ENCODE measurements at places on chromosomes 5 and 9.
A peak's percentile ranks its signal among the peaks of the same experiment; 100 is the strongest.

- no peak for DNase-seq
Measured at GRCh38 chr5:127019928-127020327, 10.4 kb downstream of the MARCHF3 start.

DNA sequence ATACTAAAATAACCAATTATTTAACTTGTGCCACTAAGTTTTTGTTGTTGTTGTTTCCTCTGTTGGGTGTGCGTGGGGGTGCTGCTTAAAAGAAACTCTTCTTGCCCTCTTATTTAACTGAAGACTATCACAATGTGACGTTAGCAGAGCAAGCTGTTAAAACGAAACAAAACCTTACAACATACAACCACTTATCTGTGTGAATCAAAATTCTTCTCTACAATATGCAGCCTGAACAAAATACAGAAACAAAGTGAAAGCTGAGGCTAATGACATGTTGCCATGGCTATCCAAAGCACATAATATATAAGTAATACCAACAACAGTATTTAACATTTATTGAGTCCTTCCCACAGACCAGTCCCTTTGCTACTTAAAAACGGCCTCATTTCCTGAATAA lies 291.0 kb downstream of the FBXL17 start:
- DNase-seq, result no peak

DNA sequence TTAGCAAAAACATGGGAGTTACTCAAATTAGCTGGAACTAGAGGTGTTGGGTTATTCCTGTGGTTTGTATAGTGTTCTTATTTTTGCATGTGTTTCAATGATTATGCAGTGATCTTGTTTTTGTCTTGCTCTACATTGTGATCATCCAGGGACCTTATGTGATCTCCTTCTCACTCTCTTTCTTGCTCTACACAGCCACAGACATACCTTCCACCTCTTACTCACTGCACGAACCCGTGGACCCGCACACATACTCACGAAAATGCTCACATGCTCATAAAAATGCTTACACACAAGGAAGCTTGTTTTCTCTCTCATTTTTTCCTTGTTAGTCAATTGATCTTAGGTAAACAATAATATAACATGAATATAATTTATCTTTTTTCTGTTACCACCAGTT lies 187.1 kb downstream of the KDM4C start:
- DNase-seq, result no peak

DNA sequence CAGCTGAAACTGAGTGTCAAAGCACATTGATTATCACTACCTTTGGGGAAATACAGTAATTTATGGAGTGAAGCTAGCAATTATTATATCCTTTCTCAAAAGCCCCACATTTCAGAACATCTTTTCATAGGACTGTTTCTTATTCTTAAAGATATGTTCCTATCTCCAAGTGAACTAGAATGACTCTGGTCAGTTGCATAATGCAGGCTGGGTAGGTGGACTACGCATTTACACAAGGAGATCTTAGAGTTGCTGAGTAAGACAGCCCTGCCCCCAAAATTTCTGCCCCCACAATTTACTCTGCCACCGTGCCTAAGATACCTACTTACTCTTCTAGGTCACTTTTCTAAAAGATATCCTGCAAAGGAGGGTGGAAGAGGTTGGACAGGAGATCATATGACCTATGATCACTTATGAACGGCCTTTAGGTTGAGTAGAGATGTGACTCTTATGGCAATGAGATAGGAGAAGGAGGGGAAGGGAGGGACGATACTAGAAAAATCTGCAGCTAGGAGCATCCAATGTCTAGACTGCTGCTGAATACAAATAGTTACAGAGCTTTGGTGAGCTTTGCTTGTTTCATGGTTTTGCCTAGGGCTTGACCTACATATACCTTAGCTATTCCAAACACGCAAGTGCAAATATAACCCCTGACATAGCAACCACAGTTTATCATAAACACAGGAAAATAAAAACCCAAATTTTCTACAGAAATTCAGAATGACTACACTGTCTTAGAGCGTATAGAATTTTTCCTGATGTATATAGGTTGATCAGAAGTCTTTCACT lies 121.7 kb downstream of the GLIS3 start:
- no peak for DNase-seq

DNA sequence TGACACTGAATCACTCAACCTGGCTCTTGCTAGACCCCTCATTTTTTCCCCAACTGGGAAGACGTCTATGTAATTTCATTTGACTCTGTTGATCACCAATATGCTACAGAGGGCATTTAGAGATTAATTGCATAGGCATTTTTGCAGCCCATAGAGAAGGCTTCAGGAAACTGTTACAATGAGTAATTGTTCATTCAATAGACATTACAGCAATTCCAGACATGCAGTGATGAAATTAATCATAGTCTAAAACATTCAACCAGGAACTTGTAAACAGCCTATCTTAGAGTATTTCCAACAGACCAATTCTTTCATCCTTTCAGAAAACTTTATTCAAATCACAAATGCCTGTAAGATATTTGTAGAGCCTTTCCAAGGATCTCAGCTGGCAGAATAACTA lies 122.3 kb downstream of the MARCHF11 start:
- no peak for DNase-seq

DNA sequence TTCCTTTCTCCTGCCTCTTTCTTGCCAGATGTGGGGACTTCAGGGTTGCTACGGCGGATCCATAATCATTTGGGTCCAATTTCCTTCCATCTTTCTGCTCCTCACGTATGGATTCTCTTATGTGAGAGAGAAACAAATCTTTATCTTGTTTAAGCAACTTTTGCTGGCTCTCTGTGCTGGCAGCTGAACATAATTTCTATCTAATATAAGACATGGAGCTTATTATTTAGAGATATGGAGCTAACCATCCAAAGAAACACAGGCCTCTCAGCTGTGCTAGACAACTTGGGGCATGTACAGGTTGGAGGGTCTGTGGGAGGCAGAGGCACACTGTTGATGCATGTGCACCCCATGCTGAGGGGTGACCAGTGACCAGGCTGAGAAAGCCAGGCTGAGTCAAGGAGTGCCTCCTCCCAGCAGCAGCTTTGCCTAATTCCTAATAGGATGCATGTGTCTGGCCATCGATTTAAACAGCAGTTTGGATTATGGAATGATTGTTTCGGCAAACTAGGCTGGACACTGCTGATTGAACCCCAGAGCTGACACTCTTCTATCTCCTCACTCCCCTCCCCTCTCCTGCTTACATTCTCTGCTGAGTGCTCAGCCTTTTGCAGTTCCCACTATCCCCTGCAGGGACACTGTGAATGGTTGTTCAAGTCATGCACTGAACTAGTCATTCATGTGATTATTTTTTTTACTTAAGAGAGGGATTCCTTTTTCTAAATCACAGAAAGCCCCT lies 195.8 kb downstream of the ERCC6L2 start:
- DNase-seq, result no peak

- no peak for DNase-seq
Measured at GRCh38 chr9:124392254-124392870, 22.9 kb downstream of the PSMB7 start.

GRCh38 chr5:9198394-9198793 lies 347.5 kb downstream of the SEMA5A start:
- no peak for DNase-seq

- DNase-seq, result peak; percentile 44
Measured at GRCh38 chr5:37825334-37825915, 14.4 kb downstream of the GDNF start.

GRCh38 chr5:481347-481746 lies 38.4 kb downstream of the EXOC3 start:
- no peak for DNase-seq

DNA sequence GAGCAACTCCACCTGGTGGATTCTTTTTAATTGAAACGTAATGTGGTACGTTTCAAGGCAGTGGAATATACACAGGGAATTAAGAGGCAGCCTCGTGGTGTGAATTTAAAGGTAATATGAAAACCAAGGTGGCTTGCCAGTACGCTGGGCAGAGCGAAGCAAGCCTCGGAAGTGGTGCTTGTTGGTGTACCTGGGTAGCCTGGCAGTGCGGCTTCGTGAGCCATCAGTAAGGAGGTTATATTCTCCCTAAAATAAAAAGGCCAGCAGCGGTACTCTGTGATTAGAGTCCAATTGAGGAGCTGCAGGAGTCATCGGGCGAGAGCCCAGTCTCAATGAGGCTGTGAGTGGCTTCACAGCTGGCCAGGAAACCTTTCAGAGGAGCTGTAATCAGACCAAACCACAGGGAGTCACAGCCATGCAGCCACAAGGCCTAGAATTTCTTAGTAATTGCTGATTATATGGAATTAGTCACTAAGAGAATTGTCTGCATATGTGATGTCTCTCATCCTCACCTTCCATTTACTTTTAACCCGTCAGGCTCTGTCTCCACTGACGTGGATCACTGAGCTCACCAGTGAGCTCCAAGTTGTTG lies 57.7 kb downstream of the DCP2 start:
- no peak for DNase-seq

GRCh38 chr5:107284822-107285525 lies 385.8 kb downstream of the EFNA5 start:
- no peak for DNase-seq

- no peak for DNase-seq
Measured at GRCh38 chr9:124130277-124131075, 118.9 kb downstream of the LHX2 start.

- no peak for DNase-seq
Measured at GRCh38 chr5:147763791-147764525, 18.6 kb downstream of the JAKMIP2 start.

DNA sequence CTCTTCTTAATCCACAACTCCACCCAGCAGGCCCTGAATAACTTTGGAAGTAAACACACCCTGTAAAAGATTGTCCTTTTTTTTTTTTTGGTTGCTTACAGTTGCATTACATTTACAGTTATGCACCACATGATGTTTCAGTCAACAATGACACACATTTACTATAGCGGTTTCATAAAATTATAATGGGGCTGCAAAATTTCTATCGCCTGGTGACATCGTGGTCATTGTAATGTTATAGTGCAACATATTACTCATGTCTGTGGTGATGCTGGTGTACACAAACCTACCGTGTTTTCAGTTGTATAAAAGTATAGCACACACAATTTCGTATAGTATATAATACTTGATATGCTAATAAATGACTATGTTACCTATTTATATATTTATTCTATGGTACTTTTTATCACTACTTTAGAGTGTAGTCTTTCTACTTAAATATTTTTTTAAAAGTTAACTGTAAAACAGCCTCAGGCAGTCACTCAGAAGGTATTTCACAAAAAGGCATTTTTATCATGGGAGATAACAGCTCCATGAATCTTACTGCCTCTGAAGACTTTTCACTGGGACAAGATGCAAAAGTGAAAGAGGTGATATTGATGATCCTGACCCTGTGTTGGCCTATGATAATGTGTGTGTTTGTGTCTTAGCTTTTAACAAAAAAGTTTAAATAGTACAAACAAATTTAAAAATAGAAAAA lies 695.4 kb upstream of the CDH18 start:
- DNase-seq, result no peak

GRCh38 chr9:119559986-119560385 lies 190.8 kb upstream of the BRINP1 start:
- no peak for DNase-seq

GRCh38 chr5:133287500-133287899 lies 235.7 kb downstream of the HSPA4 start:
- DNase-seq, result no peak

- no peak for DNase-seq
Measured at GRCh38 chr9:26142201-26142600, 464.0 kb upstream of the TUSC1 start.

DNA sequence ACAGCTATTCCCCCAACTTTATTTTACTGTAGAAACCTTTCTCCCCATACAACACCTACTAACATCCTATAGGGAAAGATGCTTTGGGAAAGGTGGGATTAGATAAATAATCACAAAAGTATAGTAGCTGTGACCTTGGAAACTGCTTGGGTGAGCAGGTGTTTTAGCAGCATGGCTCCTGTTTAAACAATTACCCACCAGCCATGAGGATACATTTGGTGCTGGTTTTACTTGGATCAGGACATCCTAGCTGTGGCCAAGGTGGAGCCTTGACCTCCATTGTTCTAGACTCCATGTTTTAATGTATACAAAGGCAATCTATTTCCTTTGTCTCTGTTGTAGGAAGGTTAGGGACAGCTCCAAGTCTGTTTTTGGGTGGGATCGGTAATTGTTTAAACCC lies 56.8 kb upstream of the ALDH1B1 start:
- DNase-seq, result no peak

DNA sequence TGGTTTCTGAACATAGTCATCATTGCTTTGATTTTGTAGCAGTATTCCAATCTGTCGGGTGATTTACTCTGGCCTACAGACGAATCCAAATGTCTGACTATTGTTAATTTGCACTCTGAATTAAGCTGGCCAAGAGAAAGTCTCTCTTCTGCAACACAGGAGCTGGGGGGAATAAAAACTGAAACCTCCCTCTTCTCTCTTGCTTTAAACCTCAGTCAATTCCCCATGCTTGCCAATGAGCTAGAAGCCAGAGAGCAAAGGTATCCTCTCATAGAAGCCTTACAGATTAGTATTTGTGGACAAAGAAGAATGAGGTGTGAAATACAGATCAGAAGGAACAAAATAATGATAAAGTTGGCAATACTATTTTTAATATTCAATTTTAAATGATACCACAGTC lies 353.9 kb upstream of the CDH10 start:
- no peak for DNase-seq

DNA sequence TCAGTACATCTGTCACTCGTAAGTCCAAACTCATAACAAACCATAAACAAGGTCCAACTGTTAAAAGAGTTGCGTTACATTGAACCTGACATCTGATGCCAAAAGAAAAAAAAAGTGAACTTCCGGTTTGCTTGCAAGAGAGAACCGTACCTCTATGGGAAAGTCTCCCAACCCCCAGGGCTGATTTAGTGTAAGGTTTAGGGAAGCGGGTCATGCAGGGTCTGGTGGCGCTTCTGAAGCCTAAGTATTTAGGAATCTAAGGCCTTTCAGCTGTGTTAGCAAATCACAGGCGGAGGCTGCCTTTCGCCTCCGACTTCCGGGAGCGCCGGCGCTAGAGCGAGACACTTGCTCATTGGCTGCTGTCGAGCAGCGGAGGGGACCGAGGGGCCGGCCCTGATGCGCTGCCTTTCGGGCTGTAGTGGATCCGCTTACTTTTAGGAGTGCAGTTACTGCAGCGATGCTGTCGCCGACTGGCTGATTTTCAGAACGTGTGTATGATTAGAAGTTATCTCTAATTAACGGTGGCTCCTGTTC lies 12.0 kb upstream of the GNPDA1 start:
- DNase-seq, result peak; percentile 84

- DNase-seq, result no peak
Measured at GRCh38 chr5:126794157-126794828, 17.4 kb downstream of the LMNB1 start.

DNA sequence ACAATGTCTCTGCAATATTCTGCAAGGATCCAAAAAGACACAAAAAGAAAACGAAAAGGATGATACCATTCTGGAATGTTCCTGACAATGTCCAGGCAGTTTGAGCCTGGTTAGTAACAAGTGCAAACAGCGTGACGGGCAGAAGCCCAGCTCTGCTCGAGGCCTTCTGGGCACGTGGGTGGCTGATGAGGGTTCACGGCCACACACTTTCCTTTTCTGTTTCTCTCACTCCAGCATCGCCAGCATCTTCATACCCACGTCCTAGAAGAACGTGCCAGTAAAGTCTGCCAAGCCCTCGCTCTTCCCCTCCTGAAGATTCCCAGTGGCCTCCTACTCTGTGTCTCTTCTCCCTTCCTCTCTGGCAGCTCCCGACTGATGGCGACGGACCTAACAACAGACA lies 36.7 kb downstream of the COL23A1 start:
- no peak for DNase-seq

- no peak for DNase-seq
Measured at GRCh38 chr5:67528953-67529352, 332.4 kb upstream of the CD180 start.

Data from NCI-H1694 treated with DMSO at 0.1 percent for 48 hours (cell line).